CD4-positive, alpha-beta T cell treated with Interleukin-6 at 100 ng/mL for 8 hours (primary cell): ENCODE measurements at places on chromosomes 5 and 9.

DNA sequence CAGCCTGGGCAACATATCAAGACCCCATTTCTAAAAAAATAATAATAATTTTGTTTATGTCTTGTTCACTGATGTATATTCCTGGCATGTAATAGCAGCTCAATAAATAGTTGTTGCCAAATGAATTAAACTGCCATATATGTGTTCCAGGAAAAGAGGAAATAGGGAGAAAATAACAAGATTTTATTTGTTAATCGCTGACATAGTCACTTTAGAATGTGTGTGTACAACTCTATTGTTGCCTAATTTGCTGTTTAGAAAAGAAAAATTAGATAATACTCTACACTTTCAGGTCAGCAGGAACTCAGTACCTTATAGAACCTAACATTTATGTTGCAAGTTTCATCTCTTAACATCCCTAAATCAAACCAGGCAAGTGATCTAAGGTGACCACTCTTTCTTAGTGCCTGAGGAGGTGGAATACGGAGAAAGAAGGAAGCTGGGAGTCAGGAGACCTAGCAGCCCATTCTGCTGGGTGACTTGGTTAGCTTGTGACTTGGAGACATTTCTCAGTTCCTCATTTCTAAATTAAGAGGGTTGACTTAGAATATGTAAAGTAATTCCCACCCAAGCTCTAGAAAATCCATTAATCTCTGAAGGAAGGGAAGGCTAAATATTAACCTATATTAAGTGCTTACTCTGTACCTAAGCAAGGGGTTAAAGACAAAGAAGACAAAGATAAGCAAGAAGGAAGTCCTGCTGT is 110.3 kb upstream of the IQGAP2 start:
- DNase-seq, result no peak

DNA sequence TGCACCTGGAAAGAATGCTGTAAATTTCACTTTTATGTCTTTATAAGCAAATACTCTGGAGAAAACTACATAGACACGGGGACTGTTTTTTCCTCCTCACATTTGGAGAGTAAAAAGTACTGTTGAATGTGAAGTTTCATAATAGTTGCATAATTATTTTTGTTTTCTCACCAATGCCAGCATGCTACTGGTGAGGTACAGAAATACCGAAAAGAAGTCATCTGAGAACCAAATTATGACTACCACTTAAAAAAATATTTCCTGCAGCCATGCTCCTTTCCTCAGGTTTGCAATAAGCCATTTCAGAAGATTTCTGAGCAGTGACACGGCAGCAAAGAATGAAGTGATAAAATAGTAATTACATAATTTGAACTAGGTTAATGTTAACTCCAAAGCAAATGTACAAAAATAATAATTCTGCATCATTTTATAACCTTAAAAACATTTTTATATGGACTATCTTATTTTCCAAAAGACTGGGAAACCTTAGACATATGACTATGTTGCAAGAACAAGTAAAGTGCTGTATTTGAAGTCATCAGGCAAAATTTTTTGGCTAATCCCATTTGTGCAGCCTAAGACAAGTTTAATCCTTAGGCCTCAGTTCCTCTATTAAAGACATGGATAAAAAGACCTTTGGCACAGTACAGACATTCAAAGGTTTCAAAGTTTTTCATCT is 144.7 kb downstream of the PCSK1 start:
- no peak for DNase-seq

GRCh38 chr9:135507104-135508035 is 6.9 kb downstream of the MRPS2 start:
- no peak for DNase-seq

- DNase-seq, result no peak
Measured at GRCh38 chr5:65535529-65535987, 27.4 kb downstream of the CENPK start.

DNA sequence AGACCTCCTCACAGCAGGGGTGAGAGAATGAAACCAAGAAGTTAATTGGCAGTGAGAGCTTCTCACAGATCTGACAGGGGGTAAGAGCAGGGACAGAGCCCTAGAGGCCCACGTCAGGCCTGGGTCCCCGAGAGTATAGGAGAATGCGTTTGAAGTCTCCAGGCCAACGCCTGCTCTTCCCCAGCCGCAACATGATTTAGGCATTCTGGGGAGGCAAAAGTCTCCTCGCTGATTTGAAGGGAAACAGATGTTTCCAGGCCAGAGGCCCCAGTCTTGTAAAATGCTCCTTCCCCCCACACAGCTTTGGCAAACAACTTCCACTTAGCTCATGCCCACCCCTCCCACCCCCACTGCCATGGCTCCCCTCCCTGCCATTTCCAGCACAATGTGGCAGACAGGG is 239.2 kb upstream of the TRIM32 start:
- no peak for DNase-seq

DNA sequence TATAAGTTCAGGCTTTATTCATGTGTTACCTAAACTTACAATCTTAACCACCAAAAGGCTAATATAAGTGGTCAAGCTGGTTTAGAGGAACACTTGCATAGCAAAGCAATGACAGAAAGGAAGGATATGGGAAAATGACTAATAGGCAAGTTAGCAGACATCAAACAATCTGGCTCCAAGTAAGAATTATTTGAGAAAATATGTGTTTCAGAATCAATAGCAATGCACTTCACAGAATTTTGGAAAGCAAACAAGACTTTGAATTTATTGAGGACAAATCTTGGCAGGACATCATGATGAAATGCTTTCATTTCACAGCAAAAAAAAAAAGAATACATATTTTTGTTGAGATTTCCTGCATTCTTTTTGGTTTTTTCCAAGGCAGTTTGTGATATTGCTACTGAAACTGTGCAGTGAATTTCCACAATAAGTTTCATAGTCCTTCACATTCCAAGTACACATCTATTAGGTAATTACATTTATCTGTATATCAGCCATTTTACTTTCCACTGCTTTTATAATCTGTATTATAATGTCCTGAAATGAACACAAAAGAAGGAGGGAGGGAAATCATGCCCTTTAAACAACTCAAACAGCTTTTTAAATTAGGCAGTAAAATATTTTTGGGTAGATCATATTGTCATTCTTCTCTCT is 417.9 kb downstream of the NR2F1-AS1 start:
- DNase-seq, result no peak

DNA sequence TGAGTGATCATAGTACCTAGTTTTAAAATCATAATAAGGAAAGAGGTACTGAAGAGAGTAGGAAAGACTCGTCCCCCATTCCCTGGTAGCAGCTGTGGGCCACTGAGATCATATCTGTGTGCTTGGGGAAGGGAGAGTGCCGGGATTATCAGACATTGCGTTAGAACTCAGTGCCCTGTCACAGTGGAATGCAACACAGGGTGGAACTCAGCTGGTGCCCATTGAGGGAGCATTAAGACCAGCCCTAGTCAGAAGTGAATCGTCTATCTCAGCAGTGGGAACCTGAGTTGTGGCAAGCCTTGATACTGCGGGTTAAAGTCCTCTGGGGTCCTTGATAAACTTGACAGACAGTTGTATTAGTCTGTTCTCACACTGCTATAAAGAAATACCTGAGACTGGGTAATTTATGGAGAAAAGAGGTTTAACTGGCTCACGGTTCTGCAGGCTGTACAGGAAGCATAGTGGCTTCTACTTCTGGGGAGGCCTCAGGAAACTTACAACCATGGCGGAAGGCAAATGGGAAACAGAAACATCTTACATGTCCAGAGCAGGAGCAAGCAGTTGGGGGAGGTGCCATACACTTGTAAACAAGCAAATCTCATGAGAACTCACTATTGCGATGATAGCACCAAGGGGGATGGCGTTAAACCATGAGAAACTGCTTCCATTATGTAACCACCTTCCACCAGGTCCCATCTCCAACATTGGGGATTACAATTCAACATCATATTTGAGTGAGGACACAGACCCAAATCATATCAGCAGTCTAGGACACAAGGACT is 33.1 kb downstream of the NDUFAF2 start:
- no peak for DNase-seq

- DNase-seq, result no peak
Measured at GRCh38 chr9:129676975-129677374, 11.5 kb downstream of the PRRX2 start.

- DNase-seq, result no peak
Measured at GRCh38 chr5:4375640-4376039, 764.5 kb upstream of the ADAMTS16 start.

GRCh38 chr9:126475933-126476555 is 137.7 kb upstream of the LMX1B start:
- no peak for DNase-seq

DNA sequence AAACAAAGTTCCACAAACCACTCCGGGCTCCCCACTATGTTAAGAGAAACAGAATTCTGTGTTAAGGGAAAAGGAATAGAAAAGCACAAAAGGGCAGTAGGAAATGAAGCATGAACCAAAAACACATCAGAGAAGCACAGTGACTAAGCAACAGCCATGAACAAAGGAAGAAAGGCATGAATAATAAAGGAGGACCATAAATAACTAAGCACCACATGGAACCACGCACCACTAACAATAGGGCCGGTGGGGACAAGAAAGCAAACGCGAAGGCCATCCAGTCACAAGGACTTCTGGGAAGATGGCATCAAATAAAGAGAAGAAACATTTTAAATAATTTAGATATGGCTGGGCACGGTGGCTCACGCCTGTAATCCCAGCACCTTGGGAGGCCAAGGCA is 18.0 kb downstream of the PRUNE2 start:
- no peak for DNase-seq

- DNase-seq, result no peak
Measured at GRCh38 chr5:26737348-26738265, 300.8 kb downstream of the CDH9 start.

DNA sequence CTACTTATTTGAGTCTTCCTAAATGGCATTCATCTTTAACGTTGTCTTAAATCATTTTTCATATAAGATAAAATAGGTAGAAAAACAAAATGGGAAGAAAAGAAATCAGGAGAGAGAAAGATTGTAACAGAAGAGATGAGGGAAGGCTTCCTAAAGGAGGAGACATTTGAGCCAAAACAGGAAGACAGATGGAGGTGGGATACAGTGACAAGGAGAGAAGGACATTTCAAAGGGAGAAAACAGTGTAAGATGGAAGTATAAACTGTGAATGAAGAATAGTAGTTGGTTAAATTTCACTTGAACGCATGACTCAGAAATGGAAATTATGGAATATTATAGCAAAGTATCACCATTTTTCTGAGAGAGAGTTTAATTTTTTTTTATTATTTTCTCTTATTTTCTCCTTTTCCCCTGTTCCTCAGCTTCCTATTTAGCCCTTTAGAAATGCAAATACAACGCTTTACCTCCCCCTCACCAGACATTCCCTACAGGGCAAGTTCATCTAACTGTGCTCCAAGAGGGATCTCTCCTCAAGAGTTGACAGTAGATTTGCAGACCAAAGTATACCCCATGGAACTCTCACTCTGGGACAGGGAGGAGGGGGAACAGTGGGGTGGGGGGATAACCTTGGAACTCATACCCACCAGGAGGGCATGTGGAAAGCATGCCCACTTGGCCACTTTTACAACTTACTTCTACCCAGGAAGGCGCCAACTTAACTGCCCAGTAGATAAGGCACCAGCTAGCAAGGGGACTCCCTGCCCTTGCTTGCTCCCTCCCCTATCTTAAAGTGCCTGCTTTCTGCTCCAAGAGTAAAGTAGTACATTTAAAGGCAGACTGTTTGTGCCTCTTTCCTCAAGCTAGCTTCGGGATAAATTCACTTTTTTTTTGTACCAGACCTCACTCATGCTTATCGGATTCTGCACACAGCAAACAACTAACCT is 304.7 kb upstream of the POU5F2 start:
- no peak for DNase-seq

- DNase-seq, result no peak
Measured at GRCh38 chr5:179209359-179210150, 135.7 kb downstream of the ADAMTS2 start.

GRCh38 chr9:7042124-7042523 is 284.4 kb downstream of the KDM4C start:
- DNase-seq, result no peak

DNA sequence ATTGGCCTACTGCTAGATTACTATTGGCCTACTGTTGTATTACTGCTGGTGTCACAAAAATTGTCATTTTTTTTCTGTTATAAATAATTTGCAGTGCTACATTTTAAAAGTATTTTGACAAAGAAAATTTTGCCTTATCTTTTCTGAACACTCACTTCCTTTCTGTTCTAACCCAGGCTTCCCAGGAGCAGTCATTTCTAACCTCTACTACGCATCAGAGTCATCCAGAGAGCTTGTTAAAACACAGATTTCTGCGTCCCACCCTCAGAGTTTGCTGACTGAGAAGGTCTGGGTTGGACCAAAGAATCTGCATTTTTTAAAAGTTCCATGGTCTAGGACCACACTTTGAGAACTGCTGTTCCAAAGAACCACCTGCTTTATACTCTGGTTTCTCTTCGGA is 306.1 kb downstream of the GLIS3 start:
- no peak for DNase-seq

- DNase-seq, result no peak
Measured at GRCh38 chr5:128777052-128777451, 188.2 kb upstream of the SLC27A6 start.

DNA sequence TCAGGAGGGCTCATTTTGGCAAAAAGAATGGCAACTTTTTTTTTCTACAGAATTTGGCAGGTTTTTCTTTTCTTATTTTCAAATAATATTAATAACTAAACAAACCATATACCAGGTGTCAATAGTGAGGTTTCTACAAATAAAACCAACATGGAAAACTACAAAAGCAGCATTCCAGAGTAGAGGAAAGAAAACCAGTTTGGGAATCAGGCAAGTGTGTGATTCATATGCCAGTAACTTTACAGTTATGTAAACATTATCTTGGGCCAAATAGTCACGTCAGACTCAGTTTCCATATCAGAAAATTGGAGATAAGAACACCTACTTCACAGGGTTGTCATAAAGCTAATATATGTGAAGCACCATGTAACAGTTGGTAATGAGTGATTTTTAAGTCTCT is 51.7 kb downstream of the FBXW11 start:
- no peak for DNase-seq

- DNase-seq, result no peak
Measured at GRCh38 chr5:122907276-122907675, 61.9 kb downstream of the SNX24 start.

- no peak for DNase-seq
Measured at GRCh38 chr5:42581845-42582244, 158.6 kb downstream of the GHR start.
